Erythroblast (primary cell): ENCODE measurements at places on chromosomes 5 and 9.

DNA sequence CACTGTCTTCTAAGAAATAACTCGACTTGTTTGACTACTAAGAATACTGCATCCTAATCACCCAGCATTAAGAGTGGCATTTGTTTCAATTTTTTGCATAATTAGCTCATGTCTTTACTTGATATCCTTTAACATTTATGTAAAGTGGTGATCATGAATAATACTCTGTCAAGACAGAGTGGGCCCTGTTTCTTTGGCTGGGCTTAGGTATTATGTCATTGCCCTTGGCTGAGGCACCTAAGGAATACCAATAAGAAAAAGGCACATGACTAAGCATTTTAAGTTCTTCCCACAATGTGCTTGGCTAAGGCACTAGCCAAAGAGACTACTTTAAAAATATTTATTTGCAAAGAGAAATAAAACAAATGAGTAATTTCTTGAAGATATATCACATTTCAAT lies 308.1 kb downstream of the CTNND2 start:
- no peak for DNase-seq

DNA sequence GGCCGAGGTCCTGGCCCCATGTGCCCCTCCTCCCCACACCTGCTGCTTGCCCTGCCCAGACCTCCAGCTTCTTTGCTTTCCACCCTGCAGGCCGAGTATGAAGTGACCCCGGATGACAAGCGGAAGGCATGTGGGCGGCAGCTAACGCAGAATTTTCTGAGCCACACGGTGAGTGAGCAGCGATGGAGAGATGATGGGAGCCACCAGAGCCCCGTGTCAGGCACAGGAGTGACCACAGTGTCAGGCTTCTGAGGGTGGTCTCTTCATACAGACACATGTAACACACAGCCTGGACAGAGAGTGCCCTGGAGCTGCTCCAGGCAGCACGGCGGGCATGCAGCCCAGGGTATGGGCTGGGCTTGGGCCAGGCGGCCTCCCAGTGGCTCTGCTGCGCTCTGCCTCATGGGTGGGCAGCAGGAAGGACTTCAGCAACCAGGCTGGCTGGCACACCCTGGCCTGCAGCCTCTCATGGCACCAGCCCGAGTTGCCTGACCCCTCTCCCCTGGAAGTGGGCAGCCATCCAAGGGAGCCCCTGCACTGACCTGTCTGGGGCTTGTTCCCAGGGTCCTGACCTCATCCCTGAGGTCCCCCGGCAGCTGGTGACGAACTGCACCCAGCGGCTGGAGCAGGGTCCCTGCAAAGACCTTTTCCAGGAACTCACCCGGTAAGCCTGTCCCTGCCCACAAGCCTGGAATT lies 5.8 kb downstream of the GRK6 start:
- no peak for DNase-seq

- DNase-seq: no peak
Measured at GRCh38 chr5:34622098-34622400, 34.1 kb upstream of the RAI14 start.

DNA sequence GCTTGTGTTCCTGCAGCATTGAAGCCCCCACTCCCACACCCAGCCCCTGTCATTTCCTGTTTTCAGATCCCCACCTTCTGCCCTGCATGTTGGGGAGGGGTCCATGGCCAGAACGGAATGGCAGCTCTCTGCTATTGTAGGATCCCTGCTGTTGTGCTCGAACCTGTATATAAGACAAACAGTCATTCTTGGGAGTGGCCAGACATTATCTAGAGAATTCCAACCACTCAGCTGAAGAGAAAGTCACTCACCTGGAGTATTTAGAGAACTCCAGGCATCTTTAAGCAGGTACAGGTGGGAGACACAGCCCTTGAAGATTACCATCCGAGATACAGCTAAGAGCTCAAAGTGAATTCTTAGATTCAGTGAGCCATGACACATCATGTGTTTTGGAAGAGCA lies 96.1 kb downstream of the C9orf152 start:
- no peak for DNase-seq

- no peak for DNase-seq
Measured at GRCh38 chr5:123007754-123008153, 28.8 kb downstream of the PPIC start.

DNA sequence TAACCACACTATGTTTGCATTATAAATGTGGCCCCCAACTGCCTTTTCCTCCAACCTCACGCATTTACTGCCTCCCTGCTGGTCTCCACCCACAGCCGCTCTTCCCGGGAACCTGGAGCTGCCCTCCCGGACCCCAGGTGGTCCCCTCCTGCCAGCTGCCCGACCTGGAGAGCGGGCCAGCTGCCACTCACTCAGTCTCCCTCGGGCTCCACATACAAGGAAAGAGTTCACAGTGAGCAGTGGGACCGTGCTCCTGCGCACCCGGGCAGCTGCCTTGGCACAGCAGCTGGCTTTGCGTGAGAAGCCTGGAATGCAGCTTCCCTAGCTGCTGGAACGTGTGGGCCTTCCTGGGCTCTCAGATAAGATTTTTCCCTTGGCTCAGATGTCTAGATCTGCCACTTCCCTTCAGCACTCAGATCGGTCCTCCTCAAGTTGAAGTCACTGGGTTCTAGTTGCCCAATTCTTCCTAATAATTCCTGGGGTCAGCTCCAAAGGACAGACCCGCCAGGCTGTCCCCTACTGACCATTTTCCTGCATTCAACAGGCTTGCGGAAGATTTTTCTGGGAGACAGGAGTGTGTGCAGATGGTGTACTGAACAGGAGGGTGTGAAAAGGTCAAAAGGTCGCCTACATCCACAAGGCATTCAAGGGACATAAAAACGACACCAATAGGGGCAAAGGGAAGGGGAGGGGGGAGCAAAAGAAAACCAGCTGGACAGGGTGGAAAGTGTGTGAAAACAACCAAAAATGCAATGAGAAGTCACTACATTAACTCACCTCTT lies 69.1 kb downstream of the MYO10 start:
- no peak for DNase-seq

DNA sequence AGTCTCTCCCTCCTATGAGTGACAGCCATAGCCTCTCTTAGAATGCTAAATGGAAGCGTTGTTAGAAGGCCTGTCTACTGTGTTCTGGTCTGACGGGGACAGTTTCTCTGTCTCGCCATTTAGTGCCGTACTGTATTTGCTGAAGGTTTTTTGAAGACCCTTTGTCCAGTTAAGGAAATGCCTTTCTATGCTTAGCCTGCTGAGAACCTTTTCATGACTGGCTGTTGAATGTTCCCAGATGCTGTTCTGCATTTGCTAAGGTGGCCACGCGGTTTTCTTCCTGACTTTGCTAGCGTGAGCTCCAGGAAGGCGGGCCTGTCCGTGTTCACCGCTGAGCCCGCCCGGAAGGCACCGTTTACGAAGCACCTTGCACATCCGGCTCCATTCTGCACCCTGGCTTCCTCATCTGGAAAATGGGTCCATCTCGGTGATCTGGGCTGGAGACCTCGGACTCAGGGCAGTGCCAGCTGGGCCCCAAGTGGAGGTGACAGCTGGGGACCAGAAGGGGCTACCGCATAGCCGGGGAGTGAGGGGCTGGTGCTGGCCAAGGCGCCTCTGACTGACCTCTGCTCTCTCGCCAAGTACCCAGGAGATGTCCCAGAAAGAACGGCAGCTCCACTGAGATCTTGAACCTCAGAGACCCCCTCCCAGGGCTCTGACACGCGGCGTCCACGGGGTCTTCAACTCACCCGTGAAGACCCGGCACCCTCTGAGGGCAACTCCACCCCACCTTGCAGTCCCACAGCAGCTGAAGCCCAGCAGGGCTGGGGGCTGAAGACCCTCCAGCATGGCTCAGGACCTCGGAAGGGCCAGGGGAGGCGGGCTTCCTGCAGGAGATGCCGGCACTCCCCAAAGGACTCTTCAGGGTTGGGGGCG lies 52.5 kb upstream of the NKD2 start:
- DNase-seq: no peak
